ENCODE measurements at places on chromosomes 3 and 15. TPM values are rescaled to one million over a fixed set of nuclear protein-coding genes. Genes with fewer than 3 reads are reported as not detected.

Gene LSG1
- 30.0 TPM for total RNA-seq

Gene TMEM87A
- total RNA-seq = 67.7 TPM

Gene CFAP161
- 0.57 TPM for total RNA-seq

Gene SLC6A11
- not detected for total RNA-seq

Gene RABL3
- total RNA-seq = 23.2 TPM
